ENCODE measurements at places on chromosomes 2 and 18.

- DNase-seq: peak; percentile 22
These were observed 1.3 kb downstream of the ING5 start for GRCh38 chr2:241703032-241703604.

DNA sequence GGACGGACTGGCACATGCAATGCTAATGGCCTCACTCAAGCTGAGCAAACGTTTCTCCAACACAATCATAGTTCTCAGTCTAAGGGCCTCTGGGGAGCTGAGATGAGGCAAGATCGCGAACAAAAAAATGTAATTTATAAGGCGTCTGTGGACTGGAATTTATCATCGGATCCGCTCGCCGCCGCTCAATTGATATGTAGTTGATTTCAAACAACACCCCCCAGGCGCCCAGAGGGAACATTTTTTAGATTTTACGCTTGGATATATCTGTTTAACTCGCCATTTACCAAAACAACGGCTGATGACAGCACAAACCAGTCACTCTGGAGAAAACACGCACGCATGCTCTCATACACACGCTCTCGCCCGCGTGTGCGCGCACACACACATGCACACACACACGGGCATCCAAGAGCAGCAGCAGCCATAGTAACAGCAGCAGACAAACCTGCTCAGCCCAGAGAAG is 335.8 kb downstream of the SMAD2 start:
- no peak for DNase-seq

DNA sequence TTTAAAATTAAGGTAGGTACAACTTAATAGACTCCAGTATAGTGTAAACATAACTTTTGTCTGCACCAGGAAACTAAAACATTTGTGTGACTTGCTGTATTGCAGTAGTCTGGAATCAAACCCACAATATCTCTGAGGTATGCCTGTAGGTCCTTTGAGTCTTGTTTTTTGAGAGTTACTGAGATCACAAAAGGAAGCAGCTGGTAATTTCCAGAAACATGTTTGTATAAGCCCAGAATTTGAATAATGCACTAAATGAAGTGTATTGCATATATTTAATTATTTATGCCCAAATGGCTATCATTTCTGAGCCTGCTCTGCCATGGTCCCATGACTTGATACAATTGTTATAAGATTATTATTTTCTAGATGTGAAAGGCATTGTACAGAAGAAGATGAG is 143.3 kb upstream of the LYPD6 start:
- no peak for DNase-seq

DNA sequence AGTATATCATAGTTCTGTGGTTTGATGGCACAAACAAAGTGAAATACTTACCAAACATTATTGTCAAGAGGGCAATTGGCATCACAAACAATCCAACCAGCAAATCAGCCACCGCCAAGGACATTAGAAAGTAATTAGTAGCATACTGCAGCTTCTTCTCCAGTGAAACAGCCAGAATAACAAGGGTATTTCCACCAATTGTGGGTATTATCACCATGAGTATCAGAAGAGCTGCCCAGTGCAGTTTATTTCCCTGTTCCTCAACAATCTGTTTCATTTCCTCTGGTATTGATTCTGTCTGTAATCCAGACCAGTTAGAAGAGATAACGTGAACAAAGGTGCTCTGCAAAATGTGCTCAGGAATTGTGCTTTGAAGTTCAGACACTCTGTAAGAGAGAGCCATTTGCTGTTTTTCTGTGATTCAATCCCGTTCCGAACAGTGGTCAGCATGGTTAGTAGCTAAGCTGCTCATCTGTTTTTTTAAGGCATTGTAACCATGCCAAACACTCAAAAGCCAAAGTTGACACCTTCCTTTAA is 1.4 kb downstream of the HTR2B start:
- peak; percentile 48 for DNase-seq

GRCh38 chr2:238772635-238773297 is 75.1 kb upstream of the TWIST2 start:
- DNase-seq: no peak

GRCh38 chr18:23629444-23629946 is 33.2 kb downstream of the ANKRD29 start:
- DNase-seq: no peak
